ENCODE measurements at places on chromosomes 1 and 21. TPM values are rescaled to one million over a fixed set of nuclear protein-coding genes. Genes with fewer than 3 reads are reported as not detected.
A peak's percentile ranks its signal among the peaks of the same experiment; 100 is the strongest.

The TEDDM1 gene
- total RNA-seq, result not detected

The SPRR1B gene
- total RNA-seq, result not detected

The ADAMTS5 gene
- total RNA-seq, result 0.05 TPM

The CEP104 gene
- total RNA-seq, result 19.6 TPM

The COL6A2 gene
- total RNA-seq, result 24.0 TPM

The SLC44A3 gene
- total RNA-seq, result 17.7 TPM

The CACHD1 gene
- total RNA-seq, result 7.7 TPM

The MCOLN3 gene
- total RNA-seq, result 1.9 TPM

The ORC1 gene
- 9.8 TPM for total RNA-seq

DNA sequence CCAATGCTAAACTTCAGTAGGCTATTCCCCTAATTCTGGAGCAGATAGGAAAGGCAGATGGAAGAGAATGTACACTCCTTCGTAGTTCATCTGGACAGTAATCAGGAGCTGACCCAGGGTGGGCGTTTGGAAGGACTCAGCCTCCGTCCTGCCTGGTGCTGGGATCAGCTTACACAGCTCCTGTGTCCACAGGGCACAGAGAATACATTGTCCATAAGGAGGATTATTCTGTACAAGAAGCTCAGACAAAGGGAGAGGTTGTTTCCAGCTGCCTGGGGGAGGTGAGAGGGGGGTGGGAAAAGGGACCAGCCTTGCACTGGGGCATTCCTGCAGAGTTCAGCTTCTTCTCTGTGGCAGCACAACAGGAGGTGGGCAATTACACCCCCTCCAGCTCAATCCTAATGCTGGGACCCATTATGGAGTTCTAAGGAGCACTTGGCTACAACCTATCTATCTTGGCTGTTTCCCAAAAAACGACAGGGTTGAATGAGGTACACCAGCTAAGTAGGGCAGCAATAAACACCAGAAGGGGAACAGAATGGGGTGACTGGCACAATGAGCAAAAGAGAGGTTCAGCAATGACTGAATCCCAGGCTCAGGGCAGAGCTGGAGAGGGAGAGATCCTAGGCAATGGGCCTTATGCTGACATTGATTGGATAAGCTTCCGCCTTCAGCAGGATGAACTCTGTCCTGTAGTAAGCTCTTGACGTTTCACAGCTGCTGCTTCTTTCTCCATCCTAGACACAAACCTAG is 7.4 kb downstream of the MED8 start:
- DNase-seq, result peak; percentile 90

DNA sequence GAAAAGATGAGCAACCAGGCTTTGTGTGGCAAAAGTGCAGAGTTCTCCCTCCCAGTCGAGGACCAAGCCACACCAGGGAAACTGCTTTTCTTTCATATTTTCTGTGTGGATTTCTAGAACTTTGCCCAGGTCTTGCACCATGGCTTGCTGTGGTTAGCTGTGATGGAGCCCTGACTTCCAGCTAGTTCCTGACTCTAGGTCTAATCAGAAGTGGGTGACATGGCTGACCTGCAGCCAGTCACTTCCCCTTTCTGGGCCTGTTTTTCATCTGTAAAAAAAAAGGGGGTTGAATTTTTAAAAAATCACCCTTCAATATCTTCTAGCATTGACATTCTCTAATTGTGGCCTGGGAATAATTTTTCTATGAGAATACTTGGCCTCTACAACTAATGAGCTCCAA is 491.2 kb upstream of the USP24 start:
- no peak for DNase-seq

DNA sequence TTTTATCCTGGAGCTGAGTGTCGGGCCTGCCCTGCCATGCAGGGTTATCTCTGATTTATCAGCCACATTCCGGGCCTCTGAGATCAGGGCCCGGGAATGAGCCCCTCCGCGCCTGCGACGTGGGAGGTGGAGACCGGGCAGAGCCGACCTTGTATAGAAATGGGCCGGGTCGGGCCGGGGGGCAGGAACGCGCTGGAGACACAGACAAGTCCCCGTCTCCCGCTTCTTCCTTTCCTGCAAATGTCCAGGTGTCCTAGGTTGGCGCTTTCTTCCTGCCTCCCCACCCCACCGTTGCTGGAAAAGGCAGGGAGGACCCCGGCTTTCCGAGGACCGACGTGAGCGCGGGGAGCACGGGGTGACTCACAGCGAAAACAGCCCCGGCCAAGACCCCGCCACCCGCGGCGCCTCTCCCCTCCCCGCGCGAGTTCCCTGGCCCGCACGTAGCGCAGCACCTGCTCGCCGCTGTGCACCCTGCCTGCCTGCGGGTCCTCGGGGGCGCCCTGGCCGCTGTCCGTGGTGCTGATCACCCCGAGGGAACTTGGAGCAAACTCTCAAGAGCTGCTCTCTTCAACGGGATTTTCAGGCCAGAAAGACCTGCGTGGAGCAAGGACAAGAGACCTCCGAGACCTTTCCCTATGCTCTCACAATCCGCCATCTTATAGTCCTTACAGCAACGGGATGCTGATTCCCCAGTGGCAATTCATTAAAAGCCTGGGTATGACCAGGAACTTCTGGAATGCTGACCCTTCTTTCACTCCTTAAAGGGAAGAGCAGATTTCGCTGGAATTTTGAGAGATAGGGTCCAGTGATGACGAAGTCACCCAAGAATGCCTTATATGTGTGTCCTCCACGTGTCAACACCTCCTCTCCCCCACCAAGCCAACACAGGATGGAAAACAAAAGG is 475 bp upstream of the NPPB start:
- DNase-seq, result peak; percentile 24

DNA sequence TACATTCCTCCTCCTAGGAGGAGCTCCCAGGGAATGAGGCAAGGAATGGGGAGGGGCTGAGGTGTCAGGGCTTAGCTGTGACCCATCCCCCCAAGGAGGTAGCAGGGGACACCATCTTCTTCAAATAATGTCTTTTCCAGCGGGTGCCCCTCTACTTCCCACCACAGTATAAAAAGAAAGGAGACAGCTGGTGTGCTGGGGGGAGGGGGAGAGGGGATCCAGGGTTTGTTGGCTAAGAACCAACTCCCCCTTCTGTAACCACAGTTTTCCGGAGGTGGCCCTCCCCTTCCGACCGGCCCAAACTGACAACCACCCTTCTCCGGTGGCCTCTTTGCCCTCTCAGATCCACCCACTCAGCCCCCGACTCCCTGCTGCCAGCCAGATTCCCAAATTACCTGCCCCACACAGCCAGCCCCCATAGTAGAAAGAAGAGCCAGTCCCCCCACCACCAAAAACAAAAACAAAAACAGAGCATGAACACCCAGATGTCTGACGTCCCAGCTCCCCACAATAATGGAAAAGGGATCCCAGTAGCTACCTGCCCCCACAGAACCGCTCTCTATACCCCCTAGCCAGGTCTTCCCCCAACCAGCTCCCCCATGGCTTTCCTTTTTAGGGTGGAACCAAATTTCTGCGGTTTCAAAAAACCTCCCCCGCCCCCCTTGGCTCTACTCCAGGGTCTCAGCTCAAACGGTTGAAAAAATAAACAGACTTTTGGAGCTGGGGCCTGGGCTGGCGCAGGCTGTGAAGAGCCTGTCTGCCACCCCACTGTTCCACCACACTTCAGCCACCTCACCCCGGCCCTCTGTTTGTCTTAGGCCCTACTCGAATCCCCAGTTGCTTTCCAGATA is 2.1 kb downstream of the ARHGEF2 start:
- no peak for DNase-seq

DNA sequence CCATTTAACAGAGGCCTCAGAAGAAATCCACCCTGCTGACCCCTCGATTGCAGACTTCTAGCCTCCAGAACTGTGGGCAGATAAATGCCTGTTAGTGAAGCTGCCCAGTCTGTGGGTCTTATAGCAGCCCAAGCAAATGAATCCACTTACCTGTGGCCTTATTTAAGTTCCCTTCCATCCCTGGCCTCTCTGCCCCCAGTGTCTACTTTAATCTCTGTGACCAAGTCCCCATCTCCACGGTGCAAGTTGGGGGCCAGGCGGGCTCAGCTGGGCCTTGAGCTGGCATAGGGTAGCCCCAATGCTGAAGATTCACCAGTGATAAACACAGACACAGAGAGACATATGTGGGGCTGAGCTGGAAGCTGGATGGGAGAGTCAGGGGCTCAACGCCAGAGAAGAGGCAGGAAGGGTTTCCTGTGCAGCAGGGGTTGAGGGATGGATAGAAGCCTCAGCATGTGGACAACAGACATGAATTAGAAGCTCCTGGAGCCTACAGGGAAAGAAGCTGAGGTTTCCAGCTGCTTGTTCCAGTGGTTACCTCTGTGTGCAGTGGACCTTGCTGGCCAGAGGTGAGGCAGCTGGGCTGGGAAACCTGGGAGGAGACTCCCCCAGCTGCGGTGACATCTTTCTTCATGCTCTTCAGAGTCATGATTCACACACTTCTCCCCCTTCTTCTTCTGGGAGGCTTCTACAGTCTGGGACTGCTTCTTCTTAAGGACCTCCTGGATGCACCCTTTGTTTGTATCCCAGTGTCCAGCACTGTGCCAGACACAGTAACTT is 13.4 kb upstream of the B3GALT5 start:
- no peak for DNase-seq

- DNase-seq, result no peak
Observed at GRCh38 chr1:212267460-212267859, 17.8 kb upstream of the PPP2R5A start.

- peak; percentile 49 for DNase-seq
Observed at GRCh38 chr21:42463861-42464515, 32.0 kb downstream of the RSPH1 start.

DNA sequence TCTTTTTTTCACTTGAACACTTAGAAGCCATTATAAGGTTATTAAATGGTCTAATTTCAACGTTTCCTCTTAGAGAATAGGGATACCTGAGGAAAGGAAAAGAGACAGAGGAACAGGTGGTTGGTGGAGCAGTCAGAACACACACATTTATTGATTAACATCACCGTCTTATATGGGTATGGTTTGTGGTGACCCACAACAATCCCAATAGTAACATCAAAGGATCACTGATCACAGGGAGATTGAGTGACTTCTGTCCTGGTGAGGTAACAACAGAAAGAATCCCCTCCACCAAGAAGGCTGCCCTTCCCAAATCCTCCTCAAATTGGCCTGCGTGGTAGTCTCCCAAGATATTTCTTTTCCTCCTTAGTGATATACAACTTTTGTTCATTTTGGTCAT is 474.0 kb downstream of the PLPP3 start:
- DNase-seq, result no peak

GRCh38 chr1:47780469-47780995 is 216.7 kb downstream of the TRABD2B start:
- DNase-seq, result no peak

DNA sequence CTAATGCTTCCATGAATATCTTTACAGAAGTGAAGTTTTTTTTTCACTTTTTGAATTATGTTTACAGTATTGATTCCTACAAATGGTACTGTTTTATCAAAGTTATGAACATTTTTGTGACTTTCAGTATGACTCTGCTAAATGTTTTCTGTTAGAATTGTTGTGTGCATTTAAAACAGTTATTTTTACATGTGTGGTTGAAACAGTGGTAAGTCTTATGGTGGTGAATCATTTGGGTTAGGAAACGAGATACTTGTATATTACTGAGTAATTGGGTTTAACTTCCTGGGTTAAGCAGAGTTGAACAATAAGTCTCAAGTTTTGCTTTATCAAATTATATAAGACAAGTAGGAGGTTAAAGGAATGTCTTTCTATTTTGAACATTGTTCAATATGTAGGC is 66.8 kb downstream of the VPS13D start:
- peak; percentile 38 for DNase-seq

DNA sequence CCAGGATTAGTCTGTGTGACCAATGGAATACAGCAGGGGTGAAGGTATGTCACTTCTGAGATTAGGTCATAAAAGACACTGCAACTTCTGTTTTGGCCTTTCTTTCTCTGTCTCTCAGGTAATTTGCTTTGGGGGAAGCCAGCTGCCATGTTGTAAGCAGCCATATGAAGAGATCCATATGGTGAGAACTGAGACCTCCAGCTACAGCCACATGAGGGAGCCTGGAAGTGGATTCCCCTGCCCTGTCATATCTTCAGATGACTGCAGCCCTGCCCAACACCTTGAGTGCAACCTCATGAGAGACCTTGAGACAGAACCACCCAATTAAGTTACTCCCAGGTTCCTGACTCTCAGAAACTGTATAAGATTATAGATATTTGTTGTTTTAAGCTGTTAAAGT is 70.1 kb upstream of the ESRRG start:
- peak; percentile 62 for DNase-seq

GRCh38 chr1:19400192-19400611 is 85.1 kb downstream of the CAPZB start:
- no peak for DNase-seq

DNA sequence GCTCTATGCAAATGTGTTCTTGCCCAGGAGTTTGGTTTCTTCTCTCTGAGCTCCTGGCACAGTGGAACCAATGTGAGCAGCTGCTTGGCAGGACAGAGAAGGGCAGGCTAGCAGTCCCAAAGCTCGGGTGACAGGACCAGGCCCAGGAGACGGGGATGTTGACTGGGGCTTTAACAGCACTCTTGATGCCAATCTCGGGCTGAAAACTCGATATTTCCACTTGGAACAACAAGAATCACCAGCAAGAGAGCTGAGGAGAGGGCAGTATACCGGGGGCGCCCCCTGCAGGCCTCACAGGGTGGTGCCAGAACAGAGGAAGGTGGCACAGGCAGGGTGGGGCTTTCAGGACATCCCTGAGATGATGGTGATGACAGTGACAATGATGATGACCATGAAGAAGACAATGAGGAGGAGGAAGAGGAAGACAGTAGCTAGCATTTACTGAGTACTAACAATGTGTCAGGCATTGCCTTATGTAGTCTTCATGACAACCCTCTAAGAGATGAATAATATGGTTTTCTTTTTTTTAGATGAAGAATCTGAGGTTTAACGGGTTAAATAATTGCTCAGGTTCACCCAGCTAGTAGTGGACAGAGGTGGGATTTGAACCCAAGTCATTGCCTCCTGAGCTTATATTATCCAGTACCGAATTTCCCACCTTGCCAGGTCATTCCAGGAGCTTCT is 2.7 kb upstream of the KCNJ9 start:
- peak; percentile 68 for DNase-seq

DNA sequence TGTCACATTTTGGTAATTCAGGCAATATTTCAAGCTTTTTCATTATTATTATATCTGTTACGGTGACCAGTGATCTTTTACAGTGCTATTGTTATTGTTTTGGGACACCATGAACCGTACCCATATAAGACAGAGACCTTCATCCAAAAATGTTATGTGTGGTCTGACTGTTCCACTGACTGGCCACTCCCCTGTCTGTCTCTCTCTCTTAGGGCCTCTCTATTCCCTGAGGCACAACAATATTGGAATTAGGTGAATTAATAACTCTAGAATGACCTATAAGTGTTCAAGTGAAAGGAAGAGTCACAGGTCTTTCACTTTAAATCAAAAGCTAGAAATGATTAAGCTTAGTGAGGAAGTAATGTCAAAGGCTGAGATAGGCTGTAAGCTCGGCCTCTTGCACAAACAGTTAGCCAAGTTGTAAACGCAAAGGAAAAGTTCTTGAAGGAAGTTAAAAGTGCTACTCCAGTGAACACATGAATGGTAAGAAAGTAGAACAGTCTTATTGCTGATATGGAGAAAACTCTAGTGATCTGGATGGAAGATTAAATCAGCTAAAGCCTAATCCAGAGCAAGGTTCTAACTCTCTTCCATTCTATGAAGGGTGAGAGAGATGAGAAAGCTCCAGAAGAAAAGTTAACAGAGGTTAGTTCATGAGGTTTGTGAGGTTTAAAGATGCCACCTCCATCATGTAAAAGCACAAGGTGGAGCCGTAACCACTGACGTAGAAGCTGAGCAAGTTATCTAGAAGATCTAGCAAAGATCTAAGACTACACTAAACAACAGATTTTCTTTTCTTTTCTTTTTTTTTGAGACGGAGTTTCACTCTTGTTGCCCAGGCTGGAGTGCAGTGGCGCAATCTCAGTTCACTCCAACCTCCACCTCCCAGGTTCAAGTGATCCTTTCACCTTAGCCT is 19.7 kb upstream of the DIPK1A start:
- no peak for DNase-seq
